ENCODE measurements at places on chromosomes 2 and 18.
A peak's percentile ranks its signal among the peaks of the same experiment; 100 is the strongest.

DNA sequence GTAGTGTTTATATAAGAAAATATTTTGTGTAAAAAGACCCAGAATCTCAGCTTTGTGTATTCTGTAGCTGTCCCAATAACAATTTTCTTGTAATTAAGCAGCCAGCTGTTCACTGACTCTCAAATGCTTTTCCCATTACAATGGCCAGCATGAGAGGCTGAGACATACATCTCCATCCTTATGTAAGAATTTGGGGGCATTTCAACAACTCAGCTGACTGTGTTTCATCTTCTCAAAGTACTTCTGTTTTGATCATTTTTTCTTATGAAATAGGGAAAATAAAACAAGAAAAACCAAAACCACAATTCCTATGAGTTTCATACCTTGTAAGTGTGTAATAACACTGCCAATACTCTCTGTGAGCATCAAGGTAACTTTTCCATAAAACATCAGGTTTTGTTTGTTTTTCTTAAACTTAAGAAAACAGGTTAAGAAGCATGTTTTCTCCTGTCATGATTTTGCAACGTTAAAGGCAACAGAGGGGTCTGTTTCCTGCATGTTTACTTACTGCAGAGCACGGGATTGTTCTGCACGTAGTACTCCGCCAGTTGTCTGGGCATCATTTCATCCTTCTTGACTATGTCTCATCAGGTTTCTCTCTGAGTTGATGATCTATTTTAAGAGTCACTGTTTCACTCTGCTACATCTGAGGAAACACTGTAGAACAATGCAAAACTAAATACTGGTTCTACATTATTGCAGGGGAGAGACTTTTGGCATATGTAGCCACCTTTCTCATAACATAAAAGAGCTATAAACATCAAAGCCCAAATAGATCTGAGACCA, 62.9 kb upstream of the CYRIA start:
- no peak for DNase-seq

DNA sequence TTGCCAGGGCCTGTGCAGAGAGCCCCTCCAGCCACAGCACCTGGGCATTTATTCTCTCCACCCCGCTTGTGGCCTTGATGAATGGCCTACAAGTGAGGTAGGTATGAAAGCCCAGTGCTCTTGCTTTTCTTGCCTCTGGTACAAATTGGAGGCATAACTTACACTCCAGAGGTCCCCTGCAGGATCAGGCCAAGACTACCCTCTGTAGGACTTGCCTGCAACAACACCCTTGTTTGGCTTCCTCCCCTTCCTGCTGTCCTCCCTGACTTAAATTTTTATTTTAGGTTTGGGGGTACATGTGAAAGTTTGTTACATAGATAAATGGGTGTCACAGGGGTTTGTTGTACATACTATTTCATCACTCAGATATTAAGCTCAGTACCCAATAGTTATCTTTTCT, 95.7 kb downstream of the CDC42EP3 start:
- DNase-seq: no peak

DNA sequence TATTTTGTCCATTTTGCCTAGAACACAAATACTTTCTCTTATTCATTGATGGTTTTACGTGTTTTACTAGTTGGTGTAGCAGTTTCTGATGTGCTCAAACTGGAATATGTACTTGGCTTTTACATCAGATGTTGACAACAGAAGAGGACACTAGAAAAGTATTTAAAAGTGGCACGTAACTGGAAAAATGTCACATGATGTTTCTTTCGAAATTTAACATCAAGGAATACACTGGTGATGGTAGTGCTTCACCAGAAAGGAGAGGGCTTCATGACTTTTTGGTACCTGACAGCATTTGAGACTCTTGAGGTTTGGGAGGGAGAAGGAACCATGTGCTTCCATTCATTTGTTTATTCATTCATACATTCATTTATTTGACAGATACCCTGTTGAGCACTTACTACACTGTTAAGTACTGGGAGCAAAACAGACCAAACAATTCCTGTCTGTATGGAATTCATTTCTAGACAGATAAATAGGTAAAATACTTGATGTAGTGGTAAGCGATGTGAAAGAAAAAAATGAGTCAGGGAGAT, 1.5 kb downstream of the GIGYF2 start:
- DNase-seq: no peak

GRCh38 chr18:74604774-74605173, 7.1 kb downstream of the ZNF407 start:
- DNase-seq: peak; percentile 47

DNA sequence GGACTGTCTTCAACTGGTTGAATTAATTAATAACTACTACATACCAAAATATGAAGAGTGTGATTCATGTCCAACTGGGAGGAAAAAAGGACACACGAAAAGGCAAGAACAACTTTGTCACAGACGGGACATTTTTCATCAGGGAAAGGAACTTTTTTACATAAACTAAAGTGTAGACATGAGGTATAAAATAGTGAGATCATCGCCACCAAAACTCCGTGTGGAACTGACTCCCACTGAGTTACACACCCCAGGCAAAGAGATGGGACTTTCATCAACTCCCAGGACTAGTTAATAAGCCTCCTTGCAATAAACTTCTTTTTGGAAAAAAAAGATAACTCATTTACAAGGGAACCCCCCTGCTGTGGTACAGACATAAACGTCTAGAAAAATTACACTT, 12.9 kb upstream of the NMI start:
- peak; percentile 61 for DNase-seq
